Stimulated activated CD8-positive, alpha-beta memory T cell treated with anti-CD3 and anti-CD28 coated beads, Interleukin-4, amount 100 ng/mL, for 1 hour (primary cell): ENCODE measurements at places on chromosomes 6 and 20.

- no peak for DNase-seq
Measured at GRCh38 chr6:87870556-87870955, 168.5 kb upstream of the AKIRIN2 start.

DNA sequence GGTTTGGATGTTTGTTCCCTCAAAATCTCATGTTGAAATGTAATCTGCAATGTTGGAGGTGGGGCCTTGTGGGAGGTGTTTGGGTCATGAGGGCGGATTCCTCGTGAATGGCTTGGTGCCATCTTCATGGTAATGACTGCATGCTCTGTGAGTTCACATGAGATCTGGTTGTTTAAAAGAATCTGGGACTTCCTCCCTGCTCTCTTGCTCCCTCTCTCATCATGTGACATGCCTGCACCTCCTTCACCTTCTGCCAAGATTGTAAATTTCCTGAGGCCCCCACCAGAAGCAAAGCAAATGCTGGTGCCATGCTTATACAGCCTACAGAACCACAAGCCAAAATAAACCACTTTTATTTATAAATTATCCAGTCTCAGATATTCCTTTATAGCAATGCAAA is 250.3 kb upstream of the PLN start:
- no peak for DNase-seq

GRCh38 chr6:1263039-1263849 is 48.7 kb upstream of the FOXQ1 start:
- DNase-seq = no peak

- no peak for DNase-seq
Measured at GRCh38 chr6:83071023-83071422, 3.6 kb downstream of the DOP1A start.

DNA sequence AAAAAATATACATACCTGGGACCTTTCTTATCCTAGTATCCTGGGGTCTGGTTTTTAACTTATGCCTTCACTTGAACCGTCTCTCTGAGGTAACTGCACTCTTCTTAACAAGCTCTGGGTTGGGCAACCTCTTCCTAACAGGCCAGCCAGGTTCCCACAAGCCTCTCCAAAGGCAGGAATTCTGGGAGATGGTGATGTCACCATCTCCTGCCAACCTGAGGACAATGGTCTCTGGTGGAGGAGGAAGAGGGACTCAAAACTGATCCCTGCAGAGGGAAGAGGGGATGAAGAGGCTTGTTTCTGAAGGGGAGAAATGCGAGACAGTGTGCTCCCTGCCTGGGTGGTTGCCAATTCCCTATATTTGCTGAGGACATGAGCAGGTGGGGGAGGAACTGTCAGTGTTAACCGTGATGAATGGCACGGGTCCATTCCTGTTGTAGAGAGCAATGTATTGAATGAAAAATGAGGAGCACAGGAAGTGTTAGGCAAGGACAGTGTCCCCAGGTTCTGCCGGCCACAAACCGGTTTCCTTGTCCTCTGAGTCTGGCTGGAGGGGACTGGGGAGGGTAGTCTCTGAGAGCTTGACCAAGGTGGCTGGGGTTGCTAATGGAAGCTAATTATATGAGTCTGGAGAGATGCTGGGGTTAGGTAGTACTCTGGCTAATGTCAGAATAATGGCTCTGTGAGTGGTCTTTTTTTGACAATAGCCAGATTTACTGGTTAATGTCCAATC is 95.5 kb downstream of the KCNB1 start:
- no peak for DNase-seq

DNA sequence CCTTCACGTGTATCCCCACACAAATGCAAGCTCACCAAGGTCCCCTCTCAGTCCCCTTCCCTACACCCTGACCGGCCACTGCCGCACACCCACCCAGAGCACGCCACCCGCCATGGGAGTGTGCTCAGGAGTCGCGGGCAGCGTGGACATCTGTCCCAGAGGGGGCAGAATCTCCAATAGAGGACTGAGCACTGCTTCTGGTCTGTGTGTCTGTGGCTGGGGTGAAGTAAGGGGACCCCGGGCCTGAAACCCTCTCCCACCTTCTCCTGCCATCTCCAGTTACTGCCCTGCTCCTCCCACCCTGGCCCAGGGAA is 8.3 kb downstream of the MYL9 start:
- DNase-seq = no peak

- no peak for DNase-seq
Measured at GRCh38 chr20:38790200-38791053, 15.1 kb upstream of the PPP1R16B start.
